Activated T-cell treated with anti-CD3 and anti-CD28 coated beads, Interleukin-2, amount 50 U/mL, for 4 hours (primary cell): ENCODE measurements at places on chromosomes 1 and 21. TPM values are rescaled to one million over a fixed set of nuclear protein-coding genes. Genes with fewer than 3 reads are reported as not detected.

The ELAPOR1 gene
- 4.2 TPM for total RNA-seq

The KIF21B gene
- total RNA-seq = 24.2 TPM

The OR4F16 gene
- total RNA-seq = not detected

The ITSN1 gene
- 2.5 TPM for total RNA-seq

The FCRL4 gene
- not detected for total RNA-seq

The MGST3 gene
- total RNA-seq = 12.8 TPM

The SYPL2 gene
- 0.37 TPM for total RNA-seq

The AIM2 gene
- 24.7 TPM for total RNA-seq

The RGL1 gene
- total RNA-seq = 0.58 TPM

The LAMTOR5 gene
- total RNA-seq = 166 TPM

The PDXK gene
- 114 TPM for total RNA-seq

The DOP1B gene
- total RNA-seq = 8.1 TPM

The GART gene
- total RNA-seq = 244 TPM
